CD4-positive, alpha-beta T cell treated with Interleukin-21 for 1 hour (primary cell): ENCODE measurements at places on chromosomes 12 and 14.

DNA sequence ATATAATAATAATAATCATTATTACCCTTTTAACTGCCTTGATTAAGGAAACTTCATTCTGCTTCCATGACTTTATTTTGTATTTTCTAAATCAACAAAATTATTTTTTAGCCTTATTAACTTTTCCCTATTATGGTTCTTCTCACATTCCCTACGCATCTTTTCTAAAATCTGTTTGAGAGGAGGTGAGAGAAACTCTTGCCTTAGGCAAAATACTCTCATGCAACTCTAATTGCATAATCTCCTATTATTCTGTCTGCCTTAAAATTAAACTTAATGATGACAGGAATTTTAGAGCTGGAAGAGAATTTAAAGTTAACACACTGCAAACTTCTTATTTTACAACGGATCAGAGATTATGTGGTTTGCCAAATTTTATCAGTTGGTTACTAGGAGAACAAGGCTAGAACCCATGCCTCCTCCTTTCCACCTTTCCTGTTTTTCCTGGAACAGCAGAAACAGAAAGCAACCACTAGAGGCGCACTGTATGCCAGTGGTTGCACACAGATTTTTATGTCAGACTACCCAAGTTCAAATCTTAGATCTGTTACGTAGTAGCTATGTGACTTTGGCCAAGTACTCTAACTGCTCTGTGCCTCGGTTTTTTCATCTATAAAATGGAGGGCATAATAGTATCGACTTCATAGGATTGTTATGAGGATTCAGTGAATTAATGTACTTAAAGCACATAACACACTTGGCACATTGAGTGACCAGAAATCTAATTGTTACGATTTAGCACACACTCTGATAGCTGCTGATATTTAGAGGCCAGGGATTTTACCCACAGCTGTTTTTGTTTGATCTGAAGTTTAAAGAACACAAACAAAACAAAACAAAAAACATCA is 4.3 kb upstream of the BRMS1L start:
- DNase-seq: peak; percentile 43

DNA sequence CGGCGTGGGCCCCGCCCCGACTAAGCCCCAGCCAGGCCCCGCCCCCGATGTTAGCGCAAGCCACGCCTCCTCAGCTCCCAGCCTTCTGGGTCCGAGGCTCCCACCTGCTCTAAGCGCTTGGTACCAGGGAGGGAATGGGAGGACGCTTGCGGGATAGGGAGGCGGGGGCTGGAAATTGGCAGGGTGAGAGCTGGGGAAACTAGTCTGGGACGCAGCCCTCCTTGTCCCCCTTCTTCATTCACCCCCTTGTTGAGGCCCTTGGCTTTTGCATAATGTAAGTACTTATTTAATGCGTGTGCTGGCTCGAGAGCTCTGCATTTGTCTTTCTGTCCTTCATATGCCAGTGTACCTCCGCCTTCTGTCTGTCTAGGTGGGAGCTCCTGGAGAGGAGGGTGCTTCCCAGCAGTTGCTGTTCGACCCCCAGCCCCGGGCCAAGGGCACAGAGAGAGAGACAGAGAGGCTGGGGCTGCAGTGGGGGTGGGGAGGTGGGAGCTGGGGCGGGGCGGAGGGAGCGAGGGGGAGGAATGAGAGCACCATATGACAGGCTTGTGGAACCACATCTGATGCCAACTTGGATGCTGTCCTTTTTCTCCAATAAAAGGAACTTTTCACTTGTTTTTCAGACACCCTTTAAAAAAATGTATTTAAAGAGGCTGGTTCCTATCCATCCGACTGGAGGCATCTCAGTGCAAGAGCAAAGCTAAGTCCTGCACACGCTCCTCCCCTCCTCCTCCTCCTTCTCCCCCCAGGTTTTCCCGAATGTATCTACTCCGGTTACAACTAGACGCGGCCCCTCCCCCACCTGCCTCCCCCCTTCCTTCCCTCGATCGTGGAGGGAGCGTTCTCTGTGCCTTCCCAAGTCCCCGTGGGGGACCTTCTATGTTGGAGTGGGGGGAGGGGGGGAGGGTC is 25.6 kb upstream of the MAP1LC3B2 start:
- DNase-seq: peak; percentile 70

GRCh38 chr12:124411281-124411878 is 116.5 kb downstream of the RFLNA start:
- no peak for DNase-seq

DNA sequence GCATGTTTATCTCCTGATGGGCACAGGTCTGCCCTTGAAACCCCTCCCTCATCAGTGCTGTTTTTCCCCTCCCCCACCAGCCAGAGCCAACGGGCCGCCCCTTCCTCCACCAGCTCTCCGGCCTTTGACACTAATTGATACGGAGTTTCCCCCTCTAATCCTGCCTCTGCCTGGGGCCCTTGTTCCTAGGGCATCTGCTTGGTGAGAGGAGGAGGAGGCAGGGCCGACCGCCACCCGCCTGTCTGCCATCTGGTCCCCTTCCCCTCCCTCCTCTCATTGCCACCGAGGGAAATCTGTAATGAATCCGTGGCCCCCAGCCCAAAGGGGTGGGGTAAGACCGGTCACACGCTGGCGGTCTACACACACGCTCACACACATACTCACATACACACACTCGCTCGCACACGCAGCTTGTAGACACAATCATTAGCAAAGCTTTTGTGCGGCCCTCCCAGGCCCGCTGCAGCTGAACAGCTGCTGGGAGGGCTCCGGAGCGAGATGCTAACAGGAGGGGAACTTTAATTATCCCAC is 27.4 kb downstream of the SRRM4 start:
- DNase-seq: no peak

- peak; percentile 33 for DNase-seq
Observed at GRCh38 chr14:30610787-30611343, 11.3 kb upstream of the SCFD1 start.

- DNase-seq: peak; percentile 2
Observed at GRCh38 chr12:125402874-125403789, 337.9 kb downstream of the AACS start.
